ENCODE measurements at places on chromosomes 1 and 21.

- DNase-seq, result no peak
These were observed 34.6 kb upstream of the CD55 start for GRCh38 chr1:207286786-207287468.

- no peak for DNase-seq
These were observed 3.0 kb downstream of the HECTD3 start for GRCh38 chr1:45008076-45008475.

DNA sequence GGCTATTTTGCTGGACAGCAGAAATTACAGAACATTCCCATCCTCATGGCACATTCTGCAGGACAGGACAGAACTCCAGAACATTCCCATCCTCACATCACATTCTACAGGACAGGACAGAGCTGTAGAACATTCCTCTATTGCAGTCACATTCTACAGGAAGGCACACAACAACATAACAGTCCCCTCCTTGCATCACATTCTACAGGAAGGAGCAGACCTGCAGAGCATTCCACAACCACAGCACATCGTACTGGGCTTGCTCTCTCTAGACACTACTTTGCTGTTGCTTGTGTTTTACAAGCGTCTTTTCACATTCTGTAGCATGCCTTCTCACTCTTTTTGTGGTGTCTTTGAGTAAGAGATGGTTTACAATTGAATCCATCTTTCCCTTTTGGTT is 26.8 kb upstream of the ABCB10 start:
- no peak for DNase-seq

DNA sequence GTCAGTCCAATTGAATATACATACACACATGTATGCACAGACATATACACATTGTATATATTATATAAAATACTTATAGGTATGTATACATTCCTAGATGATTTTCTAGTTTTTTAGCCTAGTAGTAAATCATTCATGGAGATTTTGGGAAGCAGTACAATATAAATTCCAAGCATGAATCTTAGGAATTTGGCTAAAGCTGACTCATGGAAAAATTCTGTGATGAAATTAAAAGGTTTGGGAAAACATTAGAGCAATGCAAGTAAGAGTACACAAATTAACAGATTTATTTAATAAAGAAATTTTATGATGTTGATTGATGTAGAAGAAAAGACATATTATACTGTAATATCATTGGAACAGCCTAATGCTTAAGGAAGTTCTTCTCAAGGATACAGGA is 43.7 kb upstream of the PTGFR start:
- no peak for DNase-seq

DNA sequence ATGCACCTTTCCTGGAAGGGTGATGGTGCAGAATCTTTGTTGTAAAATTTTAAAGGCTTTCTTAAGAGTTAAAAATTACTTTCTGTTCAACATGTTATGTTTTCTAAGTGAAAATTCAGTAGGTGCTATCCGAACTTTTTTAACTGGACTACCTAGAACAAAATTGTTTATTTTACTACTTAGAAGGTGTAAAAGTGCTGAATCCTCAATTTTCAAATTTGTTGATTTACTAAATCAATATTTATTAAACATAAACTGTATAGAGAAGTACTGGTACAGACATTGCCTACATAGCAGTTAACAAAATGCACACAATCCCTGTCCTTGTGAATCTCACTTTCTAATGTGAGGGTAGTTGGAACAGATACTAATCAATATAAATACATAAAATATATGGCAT is 277.5 kb downstream of the CTH start:
- DNase-seq, result no peak

- DNase-seq, result no peak
These were observed 386.9 kb upstream of the PLXNA2 start for GRCh38 chr1:208631092-208631491.

DNA sequence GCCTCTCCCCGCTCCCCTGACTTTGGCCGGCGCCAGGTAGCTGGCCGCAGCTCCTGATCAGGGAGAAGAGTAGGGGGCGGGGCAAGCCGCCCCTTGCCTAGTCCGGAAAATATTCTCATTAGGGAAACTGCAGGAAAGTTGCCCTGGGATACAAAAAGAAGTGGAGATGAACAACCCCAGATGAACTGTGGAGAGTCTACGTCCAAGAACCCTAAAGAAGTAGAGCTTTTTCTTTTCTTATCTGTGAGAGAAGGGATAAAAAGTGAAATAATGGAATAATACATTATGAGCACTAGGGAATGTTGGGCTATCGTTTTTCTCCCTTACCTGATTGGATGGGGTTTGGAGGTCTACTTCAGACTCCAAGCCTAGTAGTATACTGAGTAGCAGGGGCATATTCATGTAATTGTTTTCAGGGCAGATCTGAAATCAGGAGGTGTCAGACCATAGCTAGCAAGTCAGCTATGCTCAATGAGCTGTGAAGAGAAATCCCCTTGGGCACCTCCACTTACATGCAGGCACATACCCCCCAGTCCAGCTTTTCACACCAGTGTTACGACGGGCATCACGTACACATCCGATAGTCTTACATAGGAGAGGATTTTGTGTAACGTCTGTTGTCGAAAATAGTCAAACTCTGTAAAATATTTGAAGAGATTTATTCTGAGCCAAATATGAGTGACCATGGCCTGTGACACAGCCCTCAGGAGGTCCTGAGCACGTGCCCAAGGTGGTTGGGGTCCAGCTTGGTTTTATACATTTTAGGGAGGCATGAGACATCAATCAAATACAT is 1.7 kb upstream of the DUSP10 start:
- no peak for DNase-seq

- DNase-seq, result no peak
These were observed 21.2 kb downstream of the MACO1 start for GRCh38 chr1:25451908-25452307.

GRCh38 chr1:177660188-177660587 is 309.7 kb downstream of the SEC16B start:
- no peak for DNase-seq

- no peak for DNase-seq
These were observed 138.6 kb upstream of the BMP8A start for GRCh38 chr1:39352881-39353280.

- no peak for DNase-seq
These were observed 610.6 kb downstream of the KIF26B start for GRCh38 chr1:245765230-245766000.

DNA sequence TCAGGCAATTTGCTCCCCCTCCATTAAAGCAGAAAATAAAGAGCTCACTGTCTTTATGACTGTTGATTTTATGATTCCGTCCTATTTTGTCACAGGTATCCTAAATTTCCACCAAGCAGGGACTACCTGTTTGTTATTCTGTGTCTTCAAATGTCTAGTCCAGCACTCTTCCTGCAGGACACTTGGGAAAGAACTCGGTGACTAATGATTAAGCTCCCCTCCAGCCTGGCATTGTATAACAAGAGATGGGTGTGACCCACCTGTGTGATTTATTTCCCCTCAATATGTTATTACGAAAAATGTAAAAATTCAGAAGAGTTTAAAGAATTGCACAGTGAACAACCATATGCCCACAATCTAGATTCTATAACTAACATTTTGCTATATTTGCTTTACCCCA is 42.9 kb upstream of the LRRN2 start:
- no peak for DNase-seq

- no peak for DNase-seq
These were observed 25.6 kb upstream of the PLA2G2E start for GRCh38 chr1:19949016-19949415.

GRCh38 chr1:229229137-229229720 is 41.7 kb upstream of the RAB4A start:
- DNase-seq, result no peak

DNA sequence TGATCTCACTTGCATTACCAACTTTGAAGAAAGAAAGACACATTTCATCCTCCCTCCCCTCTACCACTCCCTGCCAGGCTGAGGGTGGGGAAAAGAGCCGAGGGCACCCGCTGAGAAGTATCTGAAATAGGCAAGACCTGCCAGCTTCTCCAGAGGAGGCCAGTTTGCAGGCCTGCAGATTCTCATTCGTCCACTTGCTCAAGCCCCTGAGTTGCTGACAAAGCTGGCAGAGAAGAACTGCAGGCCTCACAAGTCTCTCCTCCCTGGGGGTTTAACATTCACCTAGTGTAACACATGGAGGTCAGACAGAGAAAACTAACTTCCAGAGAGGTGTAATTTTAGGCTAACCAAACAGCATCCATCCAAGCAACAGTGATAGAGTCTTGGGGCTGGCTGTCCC is 376.4 kb downstream of the HHAT start:
- DNase-seq, result no peak

DNA sequence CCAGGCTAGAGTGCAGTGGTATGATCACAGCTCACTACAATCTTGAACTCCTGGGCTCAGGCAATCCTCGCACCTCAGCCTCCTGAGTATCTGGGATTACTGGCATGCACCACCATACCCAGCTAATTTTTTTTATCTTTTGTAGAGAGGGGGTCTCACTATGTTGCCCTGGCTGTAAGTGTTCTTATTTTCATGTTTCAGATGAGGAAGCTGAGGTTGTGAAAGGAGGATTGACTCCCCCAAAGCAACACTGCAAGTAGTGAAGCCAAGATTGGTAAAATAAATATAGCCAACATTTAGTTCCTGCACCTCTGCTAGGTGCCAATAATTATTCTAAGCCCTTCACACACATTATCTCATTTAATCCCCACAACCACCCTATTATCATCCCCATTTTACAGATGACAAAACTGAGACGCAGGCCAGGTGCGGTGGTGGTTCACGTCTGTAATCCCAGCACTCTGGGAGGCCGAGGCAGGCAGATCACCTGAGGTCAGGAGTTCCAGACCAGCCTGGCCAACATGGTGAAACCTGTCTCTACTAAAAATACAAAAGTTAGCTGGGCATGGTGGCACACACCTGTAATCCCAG is 2.1 kb downstream of the PMVK start:
- DNase-seq, result no peak

DNA sequence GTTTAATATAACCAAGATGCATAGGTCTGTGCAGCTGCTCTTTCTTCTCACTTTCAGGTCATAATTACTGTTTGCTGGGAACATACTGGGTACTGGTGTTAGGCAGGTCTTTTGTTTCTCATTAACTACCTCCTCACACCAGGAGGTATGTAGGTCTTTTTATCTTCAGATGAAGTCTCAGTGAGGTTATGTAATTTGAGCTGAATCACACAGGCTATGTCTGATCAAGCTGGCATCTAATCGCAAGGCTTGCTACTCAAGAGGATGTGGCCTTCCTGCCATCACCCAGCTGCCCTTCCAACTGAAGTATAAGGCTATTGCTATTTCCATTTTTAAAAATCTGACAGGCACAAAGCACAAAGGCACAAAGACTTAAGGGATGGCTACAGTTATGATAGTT is 96.4 kb downstream of the RUNX1 start:
- DNase-seq, result no peak

- DNase-seq, result no peak
These were observed 108.1 kb downstream of the MAP3K21 start for GRCh38 chr1:233435622-233436021.

GRCh38 chr1:169586067-169586394 is 250 bp downstream of the F5 start:
- no peak for DNase-seq

DNA sequence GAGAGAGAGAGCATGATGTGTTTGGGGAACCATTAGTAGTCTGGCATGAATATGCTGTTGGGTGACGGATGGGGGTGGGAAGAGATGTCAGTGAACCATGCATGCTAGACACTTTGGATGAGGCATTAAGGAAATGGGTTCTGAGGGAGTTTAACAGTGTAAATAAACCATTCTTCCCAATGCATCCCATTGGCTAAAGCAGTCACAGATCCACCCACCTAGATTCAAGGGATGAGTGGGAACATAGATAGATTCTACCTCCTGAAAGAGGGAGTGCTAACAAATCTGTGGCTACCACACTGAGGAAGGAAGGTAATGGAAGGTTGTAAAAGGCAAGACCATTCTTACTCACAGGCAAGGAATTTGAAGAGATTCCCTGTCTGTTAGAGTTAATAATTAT is 129.8 kb upstream of the CACNA1E start:
- DNase-seq, result no peak

DNA sequence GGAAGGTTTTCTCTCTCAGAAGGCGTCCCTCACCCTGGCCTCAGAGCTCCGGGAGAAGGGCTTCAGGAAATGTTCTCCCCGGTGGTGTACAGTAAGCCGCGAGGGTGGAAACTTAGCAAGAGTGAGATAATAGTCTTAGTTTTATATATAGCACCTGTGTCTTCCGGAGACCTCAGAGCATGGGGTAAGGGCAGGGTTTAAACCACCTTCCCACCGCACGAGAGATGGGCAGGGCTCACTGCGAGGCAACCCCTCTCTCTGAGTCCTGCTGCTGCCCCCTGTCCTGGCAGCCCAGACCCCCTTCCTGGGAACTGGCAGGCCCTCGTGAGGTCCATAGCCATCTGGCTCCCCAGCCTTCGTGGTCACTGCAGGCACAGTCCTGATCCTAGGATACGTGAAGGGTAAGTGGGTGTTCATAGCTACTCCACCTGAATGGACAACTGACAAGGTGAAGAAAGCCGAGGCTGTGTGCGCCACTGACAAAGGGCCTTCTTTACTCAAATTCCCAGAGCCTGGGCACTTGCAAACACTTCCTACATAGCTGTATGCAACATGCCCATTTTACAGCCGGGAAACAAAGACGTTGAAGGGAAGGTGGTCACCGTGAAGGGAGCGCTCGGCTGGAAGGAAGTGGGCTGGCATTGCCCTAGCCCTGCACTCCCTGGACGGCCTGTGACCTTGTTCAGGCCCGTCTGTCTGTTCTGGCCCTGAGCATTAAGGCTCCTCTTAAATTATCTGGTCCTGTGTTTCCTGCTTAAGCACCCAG is 26.9 kb downstream of the ITPKB start:
- DNase-seq, result peak; percentile 60

GRCh38 chr1:212816567-212817278 is 25.0 kb downstream of the TATDN3 start:
- DNase-seq, result no peak

- DNase-seq, result no peak
These were observed 40.6 kb upstream of the PLA2G5 start for GRCh38 chr1:20029178-20029912.

DNA sequence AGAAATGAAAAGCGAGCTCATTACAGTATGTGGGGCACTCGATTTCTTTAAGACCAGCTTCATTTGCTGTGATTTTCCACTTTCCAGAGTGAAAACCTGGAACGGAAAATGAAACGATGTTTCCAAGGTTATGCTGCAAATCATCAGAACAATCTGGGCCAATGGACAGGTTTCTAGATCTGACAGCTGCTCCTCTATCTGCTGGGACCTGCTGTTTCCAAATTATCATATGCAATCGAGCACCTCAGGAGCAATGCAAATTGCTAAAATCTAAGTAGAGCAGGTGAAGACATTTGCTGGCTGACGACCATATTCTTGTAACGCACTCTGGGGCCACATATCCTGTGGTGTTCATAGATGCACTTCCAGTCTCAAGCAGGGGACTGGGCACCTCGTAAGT is 39.7 kb upstream of the TIAM1 start:
- DNase-seq, result no peak

DNA sequence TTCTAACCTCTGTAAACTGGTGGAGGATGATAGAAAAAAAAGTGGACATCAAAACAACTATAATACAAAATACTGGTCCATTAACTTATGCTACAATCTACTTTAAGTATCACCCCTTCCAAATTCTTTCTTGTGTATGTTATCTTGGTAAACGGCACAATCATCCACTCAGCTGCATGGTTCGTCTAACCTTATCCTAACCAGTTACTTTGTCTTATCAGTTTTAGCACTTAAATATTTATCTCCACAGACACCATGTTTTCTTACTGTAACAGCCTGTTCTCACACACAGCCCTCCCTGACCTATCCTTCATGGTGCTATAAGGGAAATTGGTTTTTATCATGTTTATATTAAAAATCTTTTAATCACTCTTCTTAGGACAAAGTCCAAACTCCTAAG is 157.2 kb downstream of the PTGER3 start:
- DNase-seq, result no peak

GRCh38 chr1:201448990-201449389 is 20.0 kb downstream of the PHLDA3 start:
- no peak for DNase-seq
